Fibroblast of gingiva (primary cell): ENCODE measurements at places on chromosomes 12 and 14.

GRCh38 chr12:111174251-111174960, 194.5 kb downstream of the PHETA1 start:
- DNase-seq: no peak

DNA sequence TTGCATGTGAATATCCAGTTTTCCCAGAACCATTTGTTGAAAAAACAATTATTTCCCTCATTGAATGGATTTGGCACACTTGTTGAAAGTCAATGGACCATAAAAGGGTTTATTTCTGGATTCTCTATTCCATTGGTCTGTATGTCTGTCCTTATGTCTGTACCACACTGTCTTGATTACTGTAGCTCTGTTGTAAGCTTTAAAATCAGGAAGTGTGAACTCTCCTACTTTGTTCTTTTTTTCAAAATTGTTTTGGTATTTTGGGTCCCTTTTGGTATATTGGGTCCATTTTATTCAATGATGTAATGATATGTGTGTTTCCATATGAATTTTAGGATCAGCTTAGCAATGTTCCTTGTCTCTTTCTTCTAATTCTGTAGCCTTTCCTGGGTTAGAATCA, 64.8 kb downstream of the PPP2R5C start:
- DNase-seq: no peak

GRCh38 chr12:83826112-83826511, 1086.5 kb downstream of the SLC6A15 start:
- DNase-seq: peak; percentile 24

DNA sequence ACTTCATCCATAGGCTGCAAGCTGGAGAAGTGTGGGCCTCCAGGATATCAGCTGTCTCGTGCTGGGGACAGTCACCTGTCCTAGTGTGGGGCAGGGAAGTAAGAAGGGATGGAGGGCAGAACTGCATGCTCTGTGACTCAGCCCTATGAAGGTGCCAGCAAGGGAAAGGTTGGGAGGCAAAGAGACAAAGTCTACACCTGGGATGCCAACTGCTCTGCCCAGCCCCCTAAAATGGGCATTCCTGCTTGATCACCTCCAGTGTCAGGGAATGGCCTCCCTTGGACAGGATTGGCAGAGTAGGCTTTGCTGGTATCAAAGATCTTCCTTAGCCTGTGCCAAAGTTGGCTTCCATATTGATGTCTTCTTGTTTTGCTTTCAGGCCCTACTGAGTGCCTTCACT, 335.0 kb downstream of the BCL11B start:
- no peak for DNase-seq

DNA sequence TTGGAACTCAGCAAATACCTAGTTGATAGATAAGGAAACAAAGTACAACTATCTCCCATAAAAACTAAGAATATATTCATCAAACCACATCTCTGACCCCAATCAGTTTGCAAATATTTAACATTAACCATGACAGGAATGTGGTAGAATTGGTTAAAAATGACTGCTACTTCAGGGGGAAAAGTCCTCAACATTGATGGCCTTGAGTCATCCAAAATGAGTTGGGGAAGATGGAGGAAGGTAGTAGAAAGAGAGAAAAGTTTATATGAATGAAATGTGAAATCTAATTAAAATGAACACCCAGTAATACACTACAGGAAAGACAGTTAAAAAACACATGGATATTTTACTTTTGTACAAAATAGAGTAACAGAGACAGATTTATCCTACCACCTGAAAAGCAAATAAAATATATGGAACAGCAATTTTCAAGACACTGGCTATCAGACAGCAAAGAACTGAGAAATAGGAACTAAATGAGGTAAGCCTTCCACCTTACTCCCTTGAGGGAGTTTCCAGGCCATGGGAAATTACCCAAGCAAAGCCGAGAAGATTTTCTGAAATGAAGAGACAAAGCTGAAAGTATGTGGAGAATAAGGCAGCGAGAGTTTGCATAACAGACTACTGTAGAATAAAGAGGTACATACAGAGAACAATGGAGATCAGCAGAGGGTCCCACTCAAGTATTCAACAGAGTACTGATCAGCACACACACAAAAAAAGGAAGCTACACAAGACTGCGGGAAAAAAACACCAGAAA, 49.6 kb downstream of the TC2N start:
- no peak for DNase-seq
